ENCODE measurements at places on chromosomes 13 and 19. TPM values are rescaled to one million over a fixed set of nuclear protein-coding genes. Genes with fewer than 3 reads are reported as not detected.

DNA sequence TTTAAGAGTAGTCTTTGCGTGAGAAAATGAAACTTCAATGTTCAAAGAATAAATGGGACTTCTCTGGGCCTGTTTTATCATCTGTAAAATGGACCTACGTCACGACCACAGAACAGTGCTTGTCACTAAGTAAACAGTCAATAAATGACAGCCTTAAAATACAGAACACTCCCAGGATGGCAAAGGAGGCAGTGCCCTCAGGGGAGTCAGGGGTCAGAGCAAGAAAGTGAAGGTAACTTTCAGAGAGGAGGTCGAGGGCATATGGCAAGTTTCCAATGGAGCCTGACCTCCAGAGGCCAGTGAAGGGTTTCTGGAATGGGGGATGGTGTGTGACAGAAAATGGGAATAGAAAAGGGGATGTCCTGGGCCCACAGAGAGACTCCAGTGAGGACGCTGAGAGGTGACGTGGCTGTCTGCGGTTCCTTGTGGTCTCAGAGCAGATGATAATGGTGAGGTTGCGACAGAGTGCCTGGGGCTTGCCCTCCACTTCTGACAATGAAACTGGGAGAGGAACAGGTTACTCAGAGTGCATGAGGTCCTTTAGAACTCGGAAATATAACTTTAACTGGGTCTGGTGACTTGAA, 91.8 kb downstream of the UBL3 start:
- H3K27ac ChIP-seq = no peak overlapping the region
- no peaks in the 10 kb centered on the region for H3K27me3 ChIP-seq
- no peak for DNase-seq
- peaks cover 10% of the 10 kb centered on the region for H3K36me3 ChIP-seq
- no peak overlapping the region for H3K4me3 ChIP-seq

Gene PTGER1
- 1.6 TPM for total RNA-seq

DNA sequence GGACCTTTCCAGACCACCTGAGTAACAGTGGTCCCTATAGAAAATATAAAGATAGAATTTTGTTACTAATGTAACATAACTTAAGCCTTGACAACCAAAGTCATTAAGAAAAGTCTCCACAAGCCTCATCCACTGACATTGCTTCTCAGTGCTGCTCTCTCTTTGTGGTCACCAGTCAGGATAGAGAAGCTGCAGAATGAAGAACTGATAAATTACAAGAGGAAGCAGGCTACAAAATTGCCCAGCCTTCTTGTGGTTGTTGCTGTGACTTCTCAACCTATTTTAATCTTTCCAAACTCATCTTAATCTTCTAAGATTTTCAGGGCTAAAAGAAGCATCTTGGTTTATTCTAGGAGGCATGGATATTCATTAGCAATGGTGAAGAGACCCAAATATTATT, 343.8 kb downstream of the MZT1 start:
- no peaks in the 10 kb centered on the region for H3K4me1 ChIP-seq
- peaks cover 4% of the 10 kb centered on the region for H3K27me3 ChIP-seq
- H3K27ac ChIP-seq = no peak overlapping the region
- DNase-seq = no peak
- H3K4me3 ChIP-seq = no peak overlapping the region
- no peaks in the 10 kb centered on the region for H3K36me3 ChIP-seq

- H3K36me3 ChIP-seq = peaks cover 7% of the 10 kb centered on the region
- no peaks in the 10 kb centered on the region for H3K27me3 ChIP-seq
- peaks cover 5% of the 10 kb centered on the region for H3K4me1 ChIP-seq
- H3K4me3 ChIP-seq = no peak overlapping the region
- H3K27ac ChIP-seq = no peak overlapping the region
Measured at GRCh38 chr13:108227651-108228272, 9.6 kb downstream of the ABHD13 start.

All from osteocyte (in vitro differentiated cells).